ENCODE measurements at places on chromosomes 6 and 20.

- DNase-seq, result no peak
- H3K27me3 ChIP-seq, result no peaks in the 10 kb centered on the region
- no peaks in the 10 kb centered on the region for H3K36me3 ChIP-seq
- H3K4me3 ChIP-seq, result no peak overlapping the region
- peaks cover 5% of the 10 kb centered on the region for H3K4me1 ChIP-seq
- H3K27ac ChIP-seq, result no peak overlapping the region
These were observed 111.1 kb downstream of the IPCEF1 start for GRCh38 chr6:154245506-154245905.

DNA sequence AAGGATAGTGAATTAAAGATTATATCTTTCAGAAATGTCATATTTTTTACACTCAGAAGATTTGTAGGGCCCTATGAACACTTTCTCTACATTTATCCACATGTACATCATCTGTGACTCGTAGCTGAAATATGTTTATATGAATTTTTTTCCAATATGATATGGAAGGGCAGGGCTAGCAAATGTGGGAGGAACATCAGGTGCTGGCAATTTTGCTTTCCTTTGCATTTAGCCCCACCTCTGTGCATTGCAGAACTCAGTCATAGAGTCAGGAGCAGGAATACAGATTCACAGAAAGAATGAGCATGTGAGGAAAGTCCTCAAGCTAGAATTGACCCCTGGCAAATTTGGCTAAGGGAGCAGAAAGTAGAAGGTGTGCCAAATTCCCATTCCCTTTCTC, 129.9 kb downstream of the CRYBG1 start:
- no peak overlapping the region for H3K27ac ChIP-seq
- no peak for DNase-seq
- no peaks in the 10 kb centered on the region for H3K4me1 ChIP-seq
- peaks cover 22% of the 10 kb centered on the region for H3K27me3 ChIP-seq
- H3K4me3 ChIP-seq, result no peak overlapping the region

GRCh38 chr20:37899105-37900045, 3.6 kb upstream of the VSTM2L start:
- H3K36me3 ChIP-seq, result no peaks in the 10 kb centered on the region
- peaks cover 12% of the 10 kb centered on the region for H3K27me3 ChIP-seq
- no peak for DNase-seq
- H3K4me3 ChIP-seq, result no peak overlapping the region

GRCh38 chr6:11012295-11012754, 31.8 kb downstream of the ELOVL2 start:
- H3K36me3 ChIP-seq, result peaks cover 24% of the 10 kb centered on the region
- no peaks in the 10 kb centered on the region for H3K27me3 ChIP-seq

GRCh38 chr20:50663095-50663821, 28.1 kb downstream of the RIPOR3 start:
- DNase-seq, result no peak
- H3K27me3 ChIP-seq, result no peaks in the 10 kb centered on the region
- no peak overlapping the region for H3K4me3 ChIP-seq
- no peak overlapping the region for H3K27ac ChIP-seq
- H3K36me3 ChIP-seq, result no peaks in the 10 kb centered on the region

- DNase-seq, result no peak
- H3K27me3 ChIP-seq, result no peaks in the 10 kb centered on the region
- no peaks in the 10 kb centered on the region for H3K36me3 ChIP-seq
- no peak overlapping the region for H3K27ac ChIP-seq
- H3K4me1 ChIP-seq, result no peaks in the 10 kb centered on the region
These were observed 219.1 kb downstream of the MYLK4 start for GRCh38 chr6:2531426-2532215.

DNA sequence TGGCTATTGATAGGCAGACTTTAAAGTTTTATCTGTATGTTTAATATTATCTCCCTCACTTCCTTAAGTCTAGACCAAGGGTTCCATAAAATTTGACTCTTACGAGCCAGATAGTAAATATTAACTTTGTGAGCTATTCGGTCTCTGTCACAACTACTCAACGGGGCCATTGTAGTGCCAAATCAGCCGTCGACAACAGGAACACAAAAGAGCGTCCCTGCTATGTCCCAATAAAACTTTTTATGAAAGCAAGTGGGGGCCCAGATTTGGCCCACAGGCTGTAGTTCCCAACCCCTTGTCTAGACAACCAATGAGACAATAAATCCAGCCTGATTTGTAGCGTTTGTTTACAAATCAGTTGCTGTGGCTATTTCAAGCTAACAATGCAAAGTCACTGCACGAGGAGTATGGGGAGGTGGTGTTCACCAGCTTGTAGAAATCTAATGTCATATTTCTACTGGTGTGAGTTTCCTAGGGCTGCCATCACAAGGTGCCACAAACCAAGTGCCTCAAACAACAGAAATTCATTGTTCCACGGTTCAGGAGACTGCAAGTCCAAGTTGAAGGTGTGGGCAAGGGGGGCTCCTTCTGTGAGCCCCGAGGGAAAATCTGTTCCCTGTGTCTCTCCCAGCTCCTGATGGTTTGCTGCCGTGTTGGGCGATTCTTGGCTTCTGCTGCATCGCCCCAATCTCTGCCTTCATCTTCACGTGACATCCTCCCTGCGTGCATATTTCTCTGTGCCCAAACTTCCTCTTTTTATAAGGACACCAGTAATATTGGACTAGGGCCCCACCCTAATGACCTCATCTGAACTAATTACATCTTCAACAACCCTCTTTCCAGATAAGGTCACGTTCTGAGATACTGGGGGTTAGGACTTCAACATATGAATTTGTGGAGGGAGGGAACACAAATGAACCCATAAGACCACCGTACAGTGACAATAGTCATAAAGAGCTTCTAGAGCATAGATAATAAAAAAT, 356.0 kb upstream of the JARID2 start:
- no peak for DNase-seq
- H3K4me1 ChIP-seq, result no peaks in the 10 kb centered on the region
- no peaks in the 10 kb centered on the region for H3K36me3 ChIP-seq
- H3K27me3 ChIP-seq, result no peaks in the 10 kb centered on the region
- no peak overlapping the region for H3K4me3 ChIP-seq

Measured in neuronal stem cell (in vitro differentiated cells).